HT1080 (cell line): ENCODE measurements at places on chromosomes 1 and 21. TPM values are rescaled to one million over a fixed set of nuclear protein-coding genes. Genes with fewer than 3 reads are reported as not detected.

- DNase-seq = peak; percentile 60
These were observed 119.2 kb upstream of the IPO9 start for GRCh38 chr1:201709564-201710295.

- DNase-seq = no peak
These were observed 1.8 kb upstream of the CERS2 start for GRCh38 chr1:150976401-150976821.

GRCh38 chr1:38555130-38555529, 304.4 kb downstream of the RRAGC start:
- no peak for DNase-seq

DNA sequence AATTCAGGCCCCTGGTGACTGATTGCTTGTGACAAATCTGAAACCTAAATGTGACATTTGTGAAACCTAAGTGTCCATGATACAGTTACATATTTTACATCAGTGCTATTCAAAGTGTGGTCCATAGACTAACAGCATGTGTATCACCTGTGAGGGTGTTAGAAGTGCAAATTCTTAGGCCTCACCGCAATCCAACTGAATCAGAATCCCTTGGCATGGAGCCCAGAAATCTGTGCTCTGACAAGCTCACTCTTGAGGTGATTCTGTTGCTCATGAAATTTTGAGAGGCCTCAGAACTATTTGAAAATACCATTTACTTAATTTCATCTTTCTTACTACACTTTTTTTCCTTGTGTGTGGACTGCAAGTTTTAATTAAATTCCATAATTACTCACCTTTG, 587.9 kb downstream of the ADGRL2 start:
- DNase-seq = peak; percentile 64

- DNase-seq = no peak
These were observed 123.4 kb downstream of the ATP6V1G3 start for GRCh38 chr1:198417039-198417438.

GRCh38 chr1:230899841-230900251, 31.5 kb upstream of the C1orf198 start:
- DNase-seq = no peak

DNA sequence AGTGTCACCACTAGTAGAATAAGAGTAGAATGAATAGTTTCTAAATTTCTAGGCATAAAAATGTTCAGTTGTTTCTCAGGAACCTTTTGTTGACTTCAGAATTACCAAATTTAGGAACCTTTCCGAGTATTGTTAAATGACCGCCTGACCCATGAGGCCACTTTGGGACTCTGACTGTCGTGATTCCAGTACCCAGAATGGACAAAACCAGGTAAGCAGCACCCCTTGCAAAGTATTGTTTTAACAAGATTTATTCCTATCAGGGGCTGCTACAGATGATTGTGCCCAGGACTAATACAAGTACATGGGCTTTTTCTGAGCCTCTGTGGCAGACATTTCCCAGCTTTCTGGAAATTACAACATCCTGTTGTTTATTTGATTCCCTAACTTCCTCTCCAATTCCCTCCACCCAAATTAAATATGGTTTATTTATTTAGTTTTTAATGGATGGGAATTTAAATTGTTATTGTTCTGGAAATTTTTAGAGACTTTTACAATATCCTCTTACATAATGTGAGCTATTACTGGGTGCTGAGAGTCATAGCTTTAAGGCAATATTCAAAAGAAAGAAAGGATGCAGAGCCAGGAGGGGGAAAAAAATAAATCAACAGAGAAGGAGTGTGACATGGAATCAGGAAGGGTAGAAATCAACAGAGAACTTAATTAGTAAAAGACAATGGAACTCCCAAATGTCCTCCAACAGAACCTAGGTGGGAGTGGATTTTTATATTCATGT, 37.4 kb upstream of the NTPCR start:
- no peak for DNase-seq

- DNase-seq = no peak
These were observed 138.6 kb downstream of the SLC44A5 start for GRCh38 chr1:75472089-75472970.

- DNase-seq = no peak
These were observed 132.4 kb upstream of the TMEM51 start for GRCh38 chr1:15020943-15021745.

GRCh38 chr1:54001591-54001990, 16.4 kb downstream of the LDLRAD1 start:
- no peak for DNase-seq

DNA sequence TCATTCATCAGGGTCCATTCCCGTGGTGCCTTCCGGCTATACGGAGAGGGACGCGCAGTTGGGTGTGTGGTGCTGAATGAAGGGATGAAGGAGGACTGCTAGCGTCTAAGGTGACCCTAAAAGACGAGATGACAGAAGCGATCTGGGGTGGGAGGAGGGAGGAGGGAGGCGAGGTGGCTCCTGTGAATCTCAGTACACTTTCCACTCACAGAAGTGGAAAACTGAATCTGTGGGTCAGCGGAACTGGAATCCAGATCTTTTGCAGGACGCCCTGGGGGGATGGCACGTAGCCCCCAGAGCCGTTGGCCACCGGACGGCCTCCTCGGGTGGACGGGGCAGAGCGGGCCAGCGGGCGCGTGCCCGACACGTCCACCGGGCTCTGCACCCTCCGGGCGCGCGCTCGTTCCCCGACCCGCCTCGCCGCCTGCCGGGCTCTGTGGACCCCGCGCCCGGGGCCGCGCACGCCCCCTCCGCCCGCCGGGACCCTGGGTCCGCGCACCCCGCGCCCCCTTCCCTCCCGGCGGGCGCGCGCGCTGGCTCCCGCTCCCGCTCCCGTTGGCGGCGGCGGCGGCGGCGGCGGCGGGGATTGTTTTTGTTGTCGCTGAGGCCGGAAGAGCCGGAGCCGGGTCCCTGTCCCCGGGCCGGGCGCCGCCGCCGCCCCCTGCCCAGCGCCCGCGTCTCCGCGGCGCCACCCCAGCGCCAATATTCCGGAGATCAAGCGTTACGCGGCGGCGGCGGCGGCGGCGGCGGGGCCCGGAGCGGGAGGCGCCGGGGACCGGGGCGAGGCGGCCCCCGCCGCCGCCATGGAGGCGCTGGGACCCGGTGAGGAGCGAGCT, at the start of gene AGO4:
Gene AGO4 (plus strand): TSS at position 403 of the 836 bp plus-strand sequence. CDS start 401 bp downstream, at position 804.
- peak; percentile 5 for DNase-seq

- no peak for DNase-seq
These were observed 20.6 kb upstream of the RSPO1 start for GRCh38 chr1:37655274-37655673.

Gene OLIG2
- not detected in 2 replicates for total RNA-seq

Gene PADI4
- total RNA-seq = 0.05 and 0.13 TPM in 2 replicates

Gene GPATCH2
- total RNA-seq = 8.1 and 8.6 TPM in 2 replicates

Gene NES
- total RNA-seq = 0.03 and 0.13 TPM in 2 replicates

Gene NBPF6
- not detected in 2 replicates for total RNA-seq

Gene KLF18
- total RNA-seq = not detected in 2 replicates

Gene LYPD8
- total RNA-seq = 2.0 and 3.8 TPM in 2 replicates
